ENCODE measurements at places on chromosomes 2 and 18.

- DNase-seq: no peak
Observed at GRCh38 chr18:10842861-10843260, 306.5 kb downstream of the PIEZO2 start.

DNA sequence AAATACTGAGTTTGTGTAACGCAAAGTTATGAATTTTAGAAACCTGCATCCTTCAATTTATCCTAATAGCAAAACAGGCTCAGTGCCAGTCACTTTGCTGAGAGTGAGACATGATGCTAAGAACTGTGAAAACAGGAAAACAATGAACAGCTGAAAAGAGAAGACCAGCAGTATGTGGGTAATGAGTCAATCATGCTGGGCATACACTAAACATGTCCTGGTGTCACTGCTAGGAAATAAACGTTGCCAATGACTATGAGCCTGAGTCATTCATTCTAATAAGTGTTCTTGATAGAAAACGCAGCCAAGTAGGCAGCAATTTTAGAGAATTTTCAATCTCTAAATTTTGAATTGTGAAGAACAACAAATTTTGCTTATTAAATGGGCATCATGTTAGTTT lies 237.3 kb downstream of the GALR1 start:
- DNase-seq: no peak

DNA sequence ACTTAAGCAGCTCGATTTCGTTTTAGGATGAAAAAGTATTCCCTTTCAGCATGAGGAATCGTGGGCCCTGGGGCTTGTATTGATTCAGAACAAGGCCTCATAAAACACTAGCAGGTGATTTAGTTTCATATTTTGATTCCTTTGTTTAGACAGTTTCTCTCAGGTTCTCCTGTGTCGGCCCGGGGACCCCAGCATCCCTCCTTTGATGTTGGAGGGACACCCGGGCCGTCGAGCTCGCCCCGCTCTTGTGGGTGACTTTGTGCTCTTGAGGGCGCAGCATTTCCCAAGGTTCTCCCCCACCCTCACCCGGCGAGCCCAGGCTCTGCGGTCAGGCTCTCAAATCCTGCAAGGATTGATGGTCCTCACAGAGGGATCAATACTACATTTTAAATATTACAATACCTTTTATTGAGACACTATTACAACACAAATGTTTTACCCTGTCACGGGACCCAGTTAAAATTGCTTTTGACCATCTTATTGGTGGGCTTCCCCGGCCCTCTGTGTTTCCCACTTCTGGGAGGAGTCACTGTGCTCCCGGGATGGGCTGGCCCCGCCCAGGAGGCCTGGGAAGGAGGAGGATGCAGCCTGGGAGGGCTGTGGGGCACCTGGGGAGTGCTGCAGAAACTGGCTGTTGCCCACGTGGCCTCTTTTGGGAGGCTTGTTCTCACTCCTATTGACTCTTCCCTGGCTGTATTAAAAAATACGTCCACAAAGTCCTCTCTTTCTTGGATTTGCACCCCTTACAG lies 222.6 kb downstream of the INSIG2 start:
- DNase-seq: no peak

- no peak for DNase-seq
Observed at GRCh38 chr2:106122157-106122556, 71.9 kb downstream of the UXS1 start.

- no peak for DNase-seq
Observed at GRCh38 chr18:70290482-70291294, 1.8 kb downstream of the SOCS6 start.

DNA sequence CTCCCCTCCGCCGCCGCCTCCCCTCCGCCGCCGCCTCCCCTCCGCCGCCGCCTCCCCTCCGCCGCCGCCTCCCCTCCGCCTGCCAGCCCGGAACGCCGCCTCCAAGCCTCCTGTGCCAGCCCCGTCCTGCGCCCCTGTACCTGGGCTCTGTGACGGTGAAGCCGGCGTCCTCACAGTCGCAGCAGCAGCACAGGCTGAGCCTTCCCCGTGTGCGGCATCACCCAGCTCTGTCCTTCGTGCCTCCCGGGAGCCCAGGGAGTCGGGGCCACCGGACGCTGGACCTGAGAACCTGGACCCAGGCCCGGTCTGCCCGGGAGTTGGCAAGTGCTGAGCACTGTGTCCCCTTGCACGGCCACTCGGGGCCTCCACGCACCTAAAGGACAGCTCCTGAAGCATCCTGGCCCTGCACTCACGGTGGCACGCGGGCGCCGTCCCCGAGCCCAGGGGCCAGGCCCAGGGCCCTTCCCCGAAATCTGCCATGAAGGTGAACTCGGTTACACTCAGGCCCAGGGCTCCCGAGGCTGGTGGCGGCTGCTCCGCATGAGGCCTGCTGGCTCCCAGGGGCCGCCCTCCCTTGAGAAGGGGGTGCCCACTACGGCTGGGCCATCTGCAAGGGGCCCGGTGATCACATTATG lies 32.9 kb downstream of the RTP5 start:
- no peak for DNase-seq

GRCh38 chr18:73752965-73753364 lies 394.7 kb downstream of the FBXO15 start:
- no peak for DNase-seq

DNA sequence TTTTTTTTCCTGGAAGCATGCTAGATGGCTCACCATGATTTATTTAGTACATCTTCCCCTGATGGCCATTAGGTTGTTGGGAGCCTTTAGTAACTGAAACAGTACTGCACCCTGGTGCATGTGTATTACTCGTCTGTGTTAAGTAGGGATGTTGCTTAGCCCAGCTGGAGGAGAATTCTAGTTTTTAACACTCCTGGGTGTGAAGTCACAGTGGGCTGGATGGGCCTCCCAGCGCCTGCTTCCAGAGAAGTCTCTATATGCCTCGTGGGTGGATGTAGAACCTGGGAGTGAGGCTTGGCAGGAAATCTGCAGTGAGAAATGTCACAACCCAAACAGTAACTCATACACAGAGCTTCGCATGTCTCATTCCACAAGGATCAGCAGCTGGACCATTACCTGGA lies 28.9 kb upstream of the NT5DC4 start:
- DNase-seq: no peak

DNA sequence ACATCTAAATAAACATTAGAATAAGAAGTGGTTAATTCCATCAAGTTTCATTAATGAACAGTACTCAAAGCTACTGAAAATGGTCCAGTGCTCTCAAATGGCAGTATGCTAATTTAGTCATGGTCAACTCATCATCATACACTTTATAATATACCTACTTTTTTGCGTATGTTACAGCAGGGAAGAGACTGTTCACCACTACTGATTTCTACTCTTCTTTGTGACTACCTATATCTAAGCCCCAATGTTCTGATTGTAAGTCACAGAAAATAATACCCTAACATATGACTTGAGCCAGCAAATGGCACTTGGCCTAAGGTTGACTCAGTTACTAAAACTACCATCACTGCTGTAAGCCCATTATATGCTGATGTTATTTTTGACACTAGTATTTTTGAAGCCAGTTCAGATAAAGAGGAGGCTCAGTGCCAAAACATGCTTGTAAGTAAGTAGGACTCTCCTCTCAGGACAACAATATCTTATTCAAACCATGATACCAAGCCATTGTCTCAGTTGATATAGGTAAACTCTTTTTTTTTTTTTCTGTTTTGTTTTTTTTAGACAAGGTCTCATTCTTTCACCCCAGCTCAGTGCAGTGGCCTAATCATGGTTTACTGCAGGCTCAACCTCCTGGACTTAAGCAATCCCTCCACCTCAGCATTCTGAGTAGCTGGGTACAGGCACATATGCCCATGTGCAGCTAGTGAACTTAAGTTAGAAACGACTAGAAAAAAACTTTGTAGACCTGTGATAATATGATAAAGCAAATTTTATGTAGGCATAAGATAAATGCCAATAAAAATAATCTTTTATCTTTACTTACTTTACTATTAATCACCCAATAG lies 266.9 kb downstream of the ZNF385B start:
- DNase-seq: no peak

GRCh38 chr2:5035057-5035488 lies 657.1 kb upstream of the SOX11 start:
- DNase-seq: no peak

DNA sequence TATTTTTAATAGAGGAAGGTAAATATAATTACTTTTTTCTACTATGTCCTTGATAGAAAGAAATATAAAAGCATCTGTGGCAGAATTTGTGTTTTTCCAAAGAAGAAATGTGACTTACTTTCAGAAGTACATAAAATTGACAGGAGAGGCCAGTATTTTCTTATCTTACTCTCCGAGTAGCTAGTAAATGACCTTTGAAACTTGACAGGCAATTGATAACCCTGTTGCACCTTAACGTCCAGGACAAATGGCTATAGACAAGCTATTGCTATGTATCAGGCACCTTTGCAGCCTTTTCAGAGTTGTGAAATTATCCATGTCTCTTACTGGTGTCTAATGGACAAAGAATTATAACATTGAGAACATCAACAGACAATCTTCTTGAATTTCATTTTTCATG lies 63.0 kb upstream of the TNFRSF11A start:
- DNase-seq: no peak

- no peak for DNase-seq
Observed at GRCh38 chr2:141660232-141660631, 470.6 kb downstream of the LRP1B start.

DNA sequence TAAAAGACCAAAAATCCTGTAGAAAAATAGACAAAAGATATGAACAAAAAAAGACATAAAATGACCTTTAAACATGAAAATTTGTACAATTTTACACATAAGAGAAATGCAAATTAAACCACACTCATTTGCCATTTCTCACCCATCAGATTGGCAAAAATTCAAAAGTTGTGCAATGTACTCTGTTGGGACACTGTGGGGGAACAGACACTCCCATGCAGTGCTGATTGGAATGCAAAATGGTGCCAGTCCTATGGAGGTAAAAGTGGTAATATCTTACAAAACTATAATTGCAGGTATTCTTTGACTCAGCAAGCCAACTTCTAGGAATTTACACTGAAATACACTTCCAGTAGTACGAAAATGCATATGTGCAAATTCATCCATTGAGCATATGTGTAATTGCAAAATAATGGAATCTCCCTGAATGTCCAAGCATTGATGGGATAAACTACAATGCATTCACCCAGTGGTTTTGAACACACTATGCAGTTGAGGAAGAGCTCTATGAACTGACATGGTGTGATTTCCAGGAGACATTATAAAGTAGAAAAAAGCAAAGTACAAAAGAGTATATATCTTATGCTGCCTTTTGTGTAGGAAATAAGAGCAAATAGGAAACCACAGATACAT lies 201.8 kb upstream of the ZNF521 start:
- DNase-seq: no peak

GRCh38 chr2:10915236-10915635 lies 3.5 kb downstream of the KCNF1 start:
- no peak for DNase-seq

DNA sequence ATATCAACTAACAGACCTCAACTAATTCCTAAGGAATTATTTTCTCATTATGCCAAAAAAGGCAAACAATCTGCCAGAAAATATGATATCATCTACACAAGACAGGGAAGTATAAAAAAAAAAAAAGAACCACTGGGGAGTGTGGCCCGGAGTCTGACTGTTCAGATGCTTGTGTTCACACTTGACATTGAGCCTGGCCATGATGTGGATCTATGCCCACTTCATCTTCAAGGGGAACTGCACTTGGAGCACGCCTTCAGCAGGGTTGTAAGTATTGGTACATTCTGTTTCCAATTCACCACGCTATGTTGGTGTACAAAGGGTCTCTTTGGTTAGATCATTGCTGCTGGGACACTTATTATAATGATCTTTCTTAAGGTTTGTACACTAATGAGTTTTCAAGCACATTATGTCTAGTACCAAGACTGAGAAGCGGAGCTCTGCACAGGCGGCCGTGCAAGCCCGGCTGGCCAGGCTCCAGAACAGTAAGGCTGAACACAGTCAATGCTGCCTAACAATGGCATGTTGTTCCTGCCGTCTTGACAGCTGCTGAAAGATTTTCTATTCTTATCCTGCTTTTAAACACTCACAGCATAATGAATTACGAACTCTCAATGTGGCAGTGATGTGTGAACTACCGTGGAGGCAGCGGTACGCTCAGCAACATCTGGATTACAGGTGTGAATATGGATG lies 788.4 kb upstream of the SOX11 start:
- no peak for DNase-seq

DNA sequence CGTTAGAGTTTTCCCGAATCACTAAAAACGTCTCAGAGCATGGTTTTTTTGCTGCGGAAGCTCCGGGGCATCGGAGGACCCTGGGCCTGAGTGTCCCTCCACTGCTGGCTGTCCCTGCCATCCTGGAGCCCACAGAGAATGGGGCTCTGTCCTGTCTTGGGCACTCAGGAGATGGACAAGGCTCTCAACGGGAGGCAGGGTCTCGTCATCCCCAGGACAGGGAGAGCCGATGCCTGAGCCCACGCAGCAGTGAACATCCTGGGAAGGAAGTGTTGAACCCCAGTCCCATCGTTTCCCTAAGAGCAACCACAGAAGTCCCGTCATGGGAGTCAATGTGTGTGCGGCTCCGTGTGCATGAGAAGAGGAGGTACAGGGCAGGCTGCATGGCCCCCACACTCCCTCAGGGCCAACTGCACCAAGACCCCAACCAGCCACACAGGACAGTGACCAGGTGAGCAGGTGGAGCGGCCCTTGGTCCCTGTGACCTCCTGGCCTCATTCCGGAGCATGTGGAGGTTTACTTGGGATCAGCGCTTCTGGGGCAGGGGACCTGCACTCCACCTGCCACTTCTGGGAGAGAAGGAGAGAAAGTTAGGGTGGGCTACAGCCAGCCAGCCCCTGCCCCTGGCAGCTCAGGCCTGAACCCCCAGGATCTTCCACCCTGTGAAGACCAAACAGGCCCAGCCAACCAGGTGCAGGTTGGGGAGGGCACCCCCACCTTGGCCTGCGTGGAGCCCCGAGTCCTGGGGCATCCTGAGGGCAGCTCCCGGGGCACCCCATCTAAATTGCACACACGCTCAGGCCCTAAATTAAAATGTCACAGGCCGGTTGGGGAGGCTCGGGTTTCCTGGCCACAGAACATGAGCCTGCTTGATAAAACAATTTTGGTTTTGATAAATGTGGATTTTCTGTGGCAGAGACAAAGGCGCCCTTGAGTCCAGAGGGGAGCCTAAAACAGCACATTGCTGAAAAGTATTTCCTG lies 3.1 kb upstream of the SNED1 start:
- DNase-seq: no peak

DNA sequence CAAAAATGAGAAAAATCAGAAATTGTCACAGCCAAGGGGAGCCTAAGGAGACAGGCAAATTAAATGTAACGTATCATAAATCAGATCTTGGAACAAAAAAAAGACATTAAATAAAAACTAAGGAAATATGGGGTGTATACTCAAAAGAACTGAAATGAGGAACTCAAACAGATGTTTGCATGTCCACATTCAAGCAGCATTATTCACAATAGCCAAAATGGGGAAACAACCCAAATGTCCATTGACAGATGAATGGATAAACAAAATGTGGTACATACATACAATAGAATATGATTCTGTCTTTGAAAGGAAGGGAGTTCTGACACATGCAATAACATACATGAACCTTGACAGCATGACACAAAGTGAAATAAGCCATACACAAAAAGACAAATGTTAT lies 155.8 kb upstream of the KLF7 start:
- DNase-seq: no peak

- no peak for DNase-seq
Observed at GRCh38 chr2:188966079-188966571, 8.0 kb upstream of the COL3A1 start.
